ENCODE measurements at places on chromosomes 13 and 19. TPM values are rescaled to one million over a fixed set of nuclear protein-coding genes. Genes with fewer than 3 reads are reported as not detected.

Gene C13orf42
- not detected for polyA plus RNA-seq

Gene FZR1
- 37.0 TPM for polyA plus RNA-seq

Gene CEACAM21
- polyA plus RNA-seq = 7.3 TPM

Gene ITGBL1
- 0.31 TPM for polyA plus RNA-seq

Gene SLC25A30
- 18.5 TPM for polyA plus RNA-seq

Gene RAB20
- polyA plus RNA-seq = 20.7 TPM

Gene KASH5
- polyA plus RNA-seq = not detected

DNA sequence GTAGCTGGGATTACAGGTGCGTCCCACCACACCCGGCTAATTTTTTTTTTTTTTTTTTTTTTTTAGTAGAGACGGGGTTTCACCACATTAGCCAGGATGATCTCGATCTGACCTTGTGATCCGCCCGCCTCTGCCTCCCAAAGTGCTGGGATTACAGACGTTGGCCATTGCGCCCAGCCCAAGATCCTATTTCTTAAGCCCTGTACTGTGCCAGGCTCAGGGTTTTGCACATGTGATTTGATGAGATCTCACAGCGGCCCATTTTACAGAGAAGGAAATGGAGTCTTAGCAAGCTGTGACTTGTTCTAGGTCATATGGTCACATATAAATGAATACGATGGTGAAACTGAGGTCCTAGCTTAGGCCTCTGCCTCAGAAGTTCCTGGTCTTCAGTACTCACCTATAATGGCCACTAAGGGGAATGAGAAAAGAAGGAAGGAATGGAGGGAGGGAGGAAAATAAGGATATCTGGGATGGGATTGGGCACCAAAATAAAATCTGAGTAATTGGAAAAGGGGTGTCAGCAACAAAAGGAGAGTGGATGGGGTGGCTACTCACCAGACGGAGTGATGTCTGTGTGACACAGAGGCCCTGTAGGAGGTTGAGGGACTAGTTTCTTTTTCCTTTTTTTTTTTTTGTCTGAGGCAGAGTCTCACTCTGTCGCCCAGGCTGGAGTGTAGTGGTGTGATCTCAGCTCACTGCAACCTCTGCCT is 1.3 kb downstream of the OSCAR start:
- DNase-seq = no peak

GRCh38 chr13:80473695-80474094 is 132.8 kb upstream of the SPRY2 start:
- no peak for DNase-seq

- DNase-seq = no peak
Observed at GRCh38 chr13:45565331-45565730, 50.2 kb downstream of the ERICH6B start.

DNA sequence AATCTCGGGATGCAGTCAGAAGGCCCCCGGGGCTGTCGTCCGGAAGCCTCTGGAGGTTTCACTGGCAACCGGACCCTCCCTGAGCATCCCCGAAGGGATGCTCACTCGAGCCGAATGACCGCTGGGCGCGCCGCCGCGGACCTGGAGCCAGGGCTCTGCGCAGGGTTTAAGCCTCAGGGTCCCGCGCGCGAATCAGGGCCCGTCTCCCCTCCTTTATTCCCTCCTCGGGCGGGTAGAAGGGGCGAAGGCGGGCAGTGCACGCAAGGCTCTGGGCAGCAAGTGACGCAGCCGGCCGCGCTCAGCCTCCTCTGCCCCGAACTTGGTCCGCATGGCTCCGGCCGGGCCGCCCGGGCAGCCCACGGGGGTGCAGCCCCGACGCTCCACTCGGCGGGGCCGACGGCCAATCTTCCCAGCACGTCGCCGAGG is 572 bp downstream of the SHISA2 start:
- peak; percentile 18 for DNase-seq

DNA sequence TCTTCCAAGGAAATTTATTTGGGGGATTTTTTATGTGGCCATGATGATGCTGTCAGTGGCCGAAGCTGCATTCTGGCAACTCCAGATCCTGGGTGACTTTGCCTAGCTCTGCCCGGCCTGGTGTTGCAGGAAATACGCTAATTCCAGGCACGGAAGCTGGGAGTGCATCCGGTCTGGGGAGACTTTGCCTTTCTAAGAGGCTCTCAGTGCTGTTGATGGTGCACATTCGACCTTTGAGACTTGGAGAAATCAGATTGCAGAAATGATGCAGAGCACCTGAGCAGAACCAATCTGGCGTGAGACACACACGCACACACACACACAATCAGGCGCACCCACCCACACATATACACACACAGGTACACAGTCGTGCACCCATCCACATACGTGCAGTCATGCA is 5.9 kb upstream of the TMEM255B start:
- no peak for DNase-seq

GRCh38 chr13:32989290-32989667 is 26.9 kb upstream of the KL start:
- DNase-seq = no peak

DNA sequence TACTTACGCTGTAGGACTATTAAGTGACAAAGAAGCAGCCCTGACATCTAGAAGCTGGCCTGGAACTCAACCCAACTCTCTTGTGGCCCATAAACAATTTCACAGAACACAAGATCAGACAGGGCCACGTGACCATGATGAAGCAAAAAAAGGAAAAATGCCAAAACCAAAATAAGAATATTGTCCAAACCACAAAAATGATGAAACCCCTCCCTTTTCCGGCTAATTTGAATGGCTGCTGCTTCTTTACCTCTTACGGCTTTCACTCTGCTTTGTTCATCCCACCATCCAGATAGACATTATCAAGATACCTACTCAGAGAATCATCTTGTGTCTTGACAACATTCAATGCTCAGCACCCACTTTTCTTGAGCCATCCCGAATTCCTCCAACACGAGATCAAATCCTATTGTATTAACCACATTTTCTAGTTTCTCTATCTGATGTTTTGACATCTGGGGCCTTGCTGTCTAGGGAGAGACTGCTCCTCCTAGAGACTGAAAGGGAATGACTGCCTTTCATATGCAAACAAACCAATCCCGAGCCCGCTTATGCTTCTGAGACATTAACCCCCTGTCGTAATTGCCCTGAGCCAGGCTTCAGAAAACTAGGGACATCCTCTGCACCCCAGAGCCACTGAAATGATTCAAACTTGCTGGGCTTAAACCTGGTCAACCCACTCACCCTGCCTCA is 186.3 kb downstream of the TDRD3 start:
- no peak for DNase-seq

- no peak for DNase-seq
Observed at GRCh38 chr19:5484398-5485285, 29.4 kb downstream of the ZNRF4 start.

GRCh38 chr13:48938308-48938943 is 37.3 kb upstream of the FNDC3A start:
- no peak for DNase-seq

DNA sequence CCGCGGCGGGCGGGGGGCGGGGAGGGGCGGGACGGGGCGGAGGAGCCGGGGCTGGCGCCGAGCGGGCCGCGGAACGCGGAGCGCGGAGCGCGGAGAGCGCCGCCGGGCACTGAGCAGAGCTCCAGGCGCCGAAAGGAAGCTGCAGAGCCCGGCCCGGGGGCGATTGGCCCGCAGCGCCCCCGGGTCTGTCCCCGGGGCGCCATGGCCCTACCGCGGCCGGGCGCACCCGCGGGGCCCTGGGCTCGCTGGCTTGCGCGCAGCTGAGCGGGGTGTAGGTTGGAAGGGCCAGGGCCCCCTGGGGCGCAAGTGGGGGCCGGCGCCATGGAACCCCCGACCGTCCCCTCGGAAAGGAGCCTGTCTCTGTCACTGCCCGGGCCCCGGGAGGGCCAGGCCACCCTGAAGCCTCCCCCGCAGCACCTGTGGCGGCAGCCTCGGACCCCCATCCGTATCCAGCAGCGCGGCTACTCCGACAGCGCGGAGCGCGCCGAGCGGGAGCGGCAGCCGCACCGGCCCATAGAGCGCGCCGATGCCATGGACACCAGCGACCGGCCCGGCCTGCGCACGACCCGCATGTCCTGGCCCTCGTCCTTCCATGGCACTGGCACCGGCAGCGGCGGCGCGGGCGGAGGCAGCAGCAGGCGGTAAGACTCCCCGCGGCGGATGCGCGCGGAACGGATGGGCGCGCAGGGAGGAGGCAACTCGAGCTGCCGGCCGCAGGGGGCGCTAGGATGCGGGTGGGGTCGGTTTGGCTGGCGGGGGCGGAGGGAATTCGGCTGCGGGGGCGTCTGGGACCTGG is at the start of gene PDE4A:
PDE4A (plus strand) TSS at position 95 of the 796 bp plus-strand sequence; CDS start at position 322, 227 bp downstream.
- no peak for DNase-seq

- no peak for DNase-seq
Observed at GRCh38 chr19:4508698-4509097, 9.6 kb downstream of the PLIN4 start.

GRCh38 chr19:6613711-6614110 is 22.8 kb upstream of the CD70 start:
- no peak for DNase-seq

DNA sequence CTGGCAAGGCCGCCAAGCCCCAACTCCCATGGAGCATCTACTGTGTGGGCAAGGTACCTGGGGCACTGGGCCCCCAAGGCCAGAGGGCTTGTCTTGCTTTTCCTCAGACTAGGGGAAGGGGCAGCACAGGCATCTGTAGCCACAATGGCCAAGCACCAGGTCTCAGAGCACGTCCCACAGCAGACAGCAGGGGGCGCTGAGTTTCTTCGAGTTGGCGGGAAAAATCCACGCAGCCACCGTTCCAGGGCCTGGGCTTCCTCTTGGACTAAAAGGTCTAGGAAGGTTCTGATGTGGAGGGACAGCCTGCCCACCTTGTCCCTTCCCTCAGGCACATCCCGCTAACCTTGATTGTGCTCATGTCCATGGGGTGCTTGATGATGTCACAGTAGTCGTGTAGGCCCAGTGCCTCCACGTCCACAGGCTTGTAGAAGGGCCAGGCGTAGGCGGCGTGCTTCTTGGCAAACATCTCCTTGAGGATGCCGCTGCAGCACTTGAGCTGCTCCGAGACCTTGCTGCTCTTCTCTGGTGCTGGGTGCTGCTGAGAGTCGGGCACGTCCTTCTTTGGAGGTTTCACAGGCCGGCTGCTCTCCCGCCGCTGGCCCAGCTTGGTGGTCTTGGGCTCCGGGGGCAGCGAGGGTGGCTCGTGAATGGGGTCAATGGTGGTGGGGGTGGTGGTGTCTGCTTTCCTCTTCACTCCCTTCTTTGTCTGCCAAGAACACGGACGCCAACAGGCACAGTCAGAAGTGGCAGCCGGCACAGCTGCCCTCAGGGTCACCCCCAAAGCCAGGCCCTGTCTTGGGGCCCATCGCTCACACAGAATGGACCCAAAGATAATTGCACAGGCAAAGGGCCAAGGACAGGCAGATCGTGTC is 32.0 kb upstream of the EPHX3 start:
- DNase-seq = no peak

GRCh38 chr13:112655913-112656312 is 33.9 kb upstream of the ATP11A start:
- DNase-seq = no peak

DNA sequence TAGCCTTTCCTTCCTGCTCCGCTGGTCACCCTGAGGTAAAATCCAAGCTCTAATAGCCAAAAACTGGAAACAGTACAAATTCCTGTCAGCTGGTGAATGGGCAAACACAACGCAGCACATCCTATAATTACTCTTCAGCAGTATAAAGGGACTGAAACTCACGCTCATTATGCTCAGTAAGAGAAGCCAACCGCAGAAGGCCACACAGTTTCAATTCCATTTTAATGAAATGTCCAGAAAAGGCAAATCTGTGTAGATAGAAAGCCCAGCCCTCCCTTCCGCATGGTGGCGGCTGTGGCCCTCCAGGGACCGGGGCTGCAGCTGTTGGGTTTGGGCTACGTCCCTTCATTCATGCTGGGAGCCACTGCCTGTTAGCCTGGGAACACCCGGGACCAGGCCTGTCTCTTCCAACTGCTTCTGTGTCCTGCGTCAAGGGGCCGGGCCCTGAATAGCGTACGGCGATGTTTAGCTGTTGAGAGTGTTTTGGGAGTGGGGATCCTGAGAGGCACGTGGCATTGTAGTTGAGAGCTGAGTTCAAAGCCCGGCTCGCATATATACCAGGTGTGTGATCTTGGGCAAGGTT is 23.5 kb downstream of the NKPD1 start:
- no peak for DNase-seq

GRCh38 chr13:91207261-91207660 is 140.2 kb upstream of the MIR17HG start:
- no peak for DNase-seq

DNA sequence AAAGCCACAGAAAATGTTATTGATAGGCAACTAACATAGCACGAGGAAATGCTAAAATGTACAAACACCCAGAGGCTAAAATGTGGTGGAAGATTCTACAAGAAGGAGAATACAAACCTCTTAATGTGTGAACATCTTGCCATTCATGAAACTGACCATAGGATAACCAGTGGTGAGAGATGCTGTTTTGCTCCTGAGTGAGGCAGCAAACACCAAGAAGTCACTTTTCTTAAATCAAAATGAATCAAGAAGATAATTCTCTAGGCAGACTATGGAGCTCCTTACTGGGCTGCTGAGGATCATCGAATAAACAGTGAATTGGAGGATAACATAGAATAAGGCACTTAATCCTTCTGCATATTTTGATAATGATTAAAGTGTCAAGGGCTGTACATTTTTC is 375.4 kb upstream of the SLITRK6 start:
- no peak for DNase-seq

- DNase-seq = no peak
Observed at GRCh38 chr13:64506246-64506645, 2723.9 kb downstream of the PCDH9 start.

DNA sequence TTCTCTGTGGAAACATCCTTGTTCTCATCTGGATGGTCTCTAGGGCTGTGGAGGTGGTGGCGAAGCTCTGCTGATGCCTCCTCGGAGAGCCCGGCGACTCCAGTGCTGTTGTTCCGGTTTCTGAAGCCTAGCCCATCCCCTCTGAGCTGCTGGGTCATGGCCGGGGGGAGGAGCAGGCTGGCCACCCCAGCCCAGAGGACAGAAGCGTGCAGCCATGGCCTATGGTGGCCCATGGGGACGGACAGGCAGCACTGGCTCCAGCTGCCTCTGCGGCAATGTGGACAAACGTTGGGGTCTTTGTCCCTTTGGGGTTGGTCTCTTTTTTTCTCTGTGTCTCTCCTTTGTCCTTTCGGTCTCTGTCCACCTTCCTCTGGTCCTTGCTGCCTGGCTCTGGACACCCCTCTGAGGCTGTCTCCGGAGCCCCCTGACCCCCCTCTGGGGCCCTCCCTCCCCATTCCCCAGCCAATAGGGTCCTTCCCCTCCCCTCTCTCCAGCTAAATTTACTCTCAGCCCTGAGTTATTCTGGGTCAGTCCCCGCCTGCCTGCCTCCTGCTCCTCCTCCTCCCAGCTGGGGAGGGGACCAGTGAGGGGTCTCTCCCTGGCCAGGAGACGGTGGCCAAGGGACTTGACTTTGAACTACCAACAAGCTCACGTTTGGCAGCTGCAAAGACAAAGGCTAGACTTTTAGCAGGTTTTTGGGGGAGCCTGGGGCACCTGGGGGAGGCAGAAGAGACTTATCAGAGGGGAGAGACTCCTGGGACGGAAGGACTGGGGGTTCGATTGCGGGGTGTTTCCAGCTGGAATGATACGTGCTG is at the start of gene HRC:
HRC (minus strand) TSS at position 392 of the 815 bp plus-strand sequence; CDS start at position 233, 159 bp downstream.
- DNase-seq = no peak
